ENCODE measurements at places on chromosomes 6 and 20. TPM values are rescaled to one million over a fixed set of nuclear protein-coding genes. Genes with fewer than 3 reads are reported as not detected.
A peak's percentile ranks its signal among the peaks of the same experiment; 100 is the strongest.

C20orf204 gene
- 0.67 TPM for total RNA-seq

KCNK16 gene
- not detected for total RNA-seq

HLA-DMB gene
- total RNA-seq: 0.18 TPM

GRCh38 chr6:169454204-169454871 lies 200.7 kb upstream of the THBS2 start:
- peak; percentile 42 for DNase-seq

DNA sequence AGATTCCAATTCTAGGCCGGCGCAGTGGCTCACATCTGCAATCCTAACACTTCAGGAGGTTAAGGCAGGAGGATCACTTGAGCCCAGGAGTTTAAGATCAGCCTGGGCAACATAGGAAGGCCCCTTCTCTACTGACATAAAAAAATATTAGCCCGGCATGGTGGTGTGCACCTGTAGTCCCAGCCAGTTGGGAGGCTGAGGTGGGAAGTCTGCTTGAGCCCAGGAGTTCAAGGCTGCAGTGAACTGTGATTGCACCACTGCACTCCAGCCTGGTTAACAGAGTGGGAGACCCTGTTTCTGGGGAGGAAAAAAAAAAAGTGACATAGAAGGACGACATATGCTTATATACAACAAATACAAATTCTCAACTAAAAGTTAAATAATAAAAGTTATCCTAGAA lies 30.9 kb downstream of the B4GALT5 start:
- no peak for DNase-seq

GRCh38 chr20:24574307-24574706 lies 104.9 kb downstream of the SYNDIG1 start:
- DNase-seq: no peak

GRCh38 chr6:168884646-168885086 lies 369.0 kb downstream of the THBS2 start:
- peak; percentile 70 for DNase-seq

- no peak for DNase-seq
Measured at GRCh38 chr20:46317685-46318177, 9.4 kb upstream of the CDH22 start.

GRCh38 chr6:99867026-99867425 lies 127.0 kb downstream of the MCHR2 start:
- no peak for DNase-seq

GRCh38 chr6:129672341-129672682 lies 37.7 kb downstream of the ARHGAP18 start:
- no peak for DNase-seq

OSER1 gene
- total RNA-seq: 19.0 TPM

CALHM4 gene
- not detected for total RNA-seq

DNA sequence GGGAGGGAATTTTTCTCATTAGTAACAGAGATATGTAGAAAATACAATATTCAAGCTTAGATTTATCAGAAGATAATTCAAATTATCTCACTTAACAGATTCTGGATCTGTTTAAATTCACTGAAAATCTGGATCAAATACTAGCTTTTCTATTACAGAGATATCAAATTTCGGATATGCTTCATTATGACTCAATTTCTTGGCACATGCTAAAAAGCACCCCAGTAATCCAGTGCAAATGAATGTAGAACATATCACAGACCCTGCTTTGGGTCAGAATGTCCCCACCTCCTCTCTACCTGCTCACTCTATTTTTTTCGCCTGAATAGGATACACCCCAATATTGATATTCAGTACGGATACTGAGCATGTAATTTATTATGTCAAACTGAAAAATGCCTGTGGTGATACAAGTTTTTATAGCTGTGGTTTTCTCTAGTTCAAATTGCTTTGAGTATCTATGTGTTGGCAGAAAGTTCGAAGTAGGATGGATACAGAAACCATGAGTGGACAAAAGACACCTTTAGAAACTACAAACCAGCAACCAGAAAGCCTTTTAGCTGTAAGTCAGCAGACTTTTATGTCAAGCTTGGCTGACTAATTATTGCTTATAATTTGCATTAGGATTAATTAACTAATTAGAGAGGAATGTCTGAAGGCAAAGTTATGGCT lies 290.0 kb downstream of the TFAP2B start:
- no peak for DNase-seq

DNA sequence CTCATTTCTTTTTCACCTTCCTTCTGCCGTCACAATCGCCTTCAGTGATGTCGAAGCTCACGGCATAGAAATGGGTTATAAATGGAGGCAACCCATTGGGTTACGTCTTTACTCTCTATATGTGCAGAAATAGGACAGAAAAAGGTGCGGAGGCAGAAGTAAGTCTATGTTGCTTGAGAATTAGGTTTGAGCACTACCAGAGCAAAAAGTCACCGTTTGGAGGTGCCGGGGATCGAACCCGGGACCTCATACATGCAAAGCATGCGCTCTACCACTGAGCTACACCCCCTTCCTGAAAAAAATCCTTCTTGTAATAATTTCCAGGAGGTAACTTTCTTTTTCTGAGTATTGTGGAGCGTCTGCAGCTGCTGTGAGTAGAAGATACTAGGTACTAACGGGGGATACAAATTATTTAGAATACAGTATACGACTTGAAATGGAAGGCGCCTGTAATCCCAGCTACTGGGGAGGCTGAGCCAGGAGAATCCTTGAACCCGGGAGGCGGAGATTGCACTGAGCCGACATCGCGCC lies 134.2 kb downstream of the TRIM27 start:
- peak; percentile 91 for DNase-seq

GRCh38 chr20:53399592-53400335 lies 193.9 kb downstream of the ZNF217 start:
- DNase-seq: no peak

COL12A1 gene
- total RNA-seq: 0.11 TPM

DNA sequence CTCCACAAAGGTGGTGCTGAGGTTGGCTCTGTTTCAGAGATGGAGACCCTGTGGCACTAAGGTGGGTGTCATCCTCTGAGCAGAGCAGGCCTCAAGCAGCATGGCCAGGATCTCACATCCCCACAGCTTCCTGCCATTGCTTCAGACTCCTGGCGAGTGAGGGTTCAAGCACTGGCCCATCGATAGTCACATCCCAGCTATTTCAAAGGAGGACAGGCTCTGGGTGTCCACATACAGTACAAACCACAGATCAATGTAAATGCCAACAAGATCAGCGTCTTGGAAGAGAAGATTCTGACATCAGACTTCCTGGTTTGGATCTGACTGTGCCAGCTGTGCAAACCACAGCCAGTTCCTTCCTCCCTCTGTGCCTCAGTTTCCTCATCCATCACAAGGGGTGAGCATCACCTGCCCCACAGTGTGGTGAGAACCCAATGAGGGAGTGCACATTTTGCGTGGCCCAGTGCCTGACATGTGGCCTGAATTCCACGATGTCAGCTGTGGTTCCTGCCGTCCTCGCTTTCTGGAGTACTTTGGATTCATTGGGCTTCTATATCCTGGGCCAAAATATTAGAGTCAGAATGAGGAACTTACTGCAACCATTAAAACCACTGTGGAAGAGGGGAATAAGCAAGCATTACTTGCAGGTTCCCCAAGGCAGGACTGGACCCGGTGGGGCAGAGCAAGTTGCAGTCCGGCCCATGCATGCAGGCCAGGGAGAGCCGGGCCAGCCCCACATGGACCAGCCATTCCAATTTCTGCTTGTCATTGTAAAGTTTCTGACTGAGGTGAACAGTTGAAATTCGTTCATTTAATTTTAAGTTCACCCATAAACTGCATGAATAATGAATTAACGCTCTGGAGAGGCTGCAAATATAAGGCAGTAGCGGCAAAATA lies 236.0 kb downstream of the TTLL2 start:
- no peak for DNase-seq

GRCh38 chr6:140980265-140980887 lies 1152.3 kb upstream of the GJE1 start:
- DNase-seq: no peak

DNA sequence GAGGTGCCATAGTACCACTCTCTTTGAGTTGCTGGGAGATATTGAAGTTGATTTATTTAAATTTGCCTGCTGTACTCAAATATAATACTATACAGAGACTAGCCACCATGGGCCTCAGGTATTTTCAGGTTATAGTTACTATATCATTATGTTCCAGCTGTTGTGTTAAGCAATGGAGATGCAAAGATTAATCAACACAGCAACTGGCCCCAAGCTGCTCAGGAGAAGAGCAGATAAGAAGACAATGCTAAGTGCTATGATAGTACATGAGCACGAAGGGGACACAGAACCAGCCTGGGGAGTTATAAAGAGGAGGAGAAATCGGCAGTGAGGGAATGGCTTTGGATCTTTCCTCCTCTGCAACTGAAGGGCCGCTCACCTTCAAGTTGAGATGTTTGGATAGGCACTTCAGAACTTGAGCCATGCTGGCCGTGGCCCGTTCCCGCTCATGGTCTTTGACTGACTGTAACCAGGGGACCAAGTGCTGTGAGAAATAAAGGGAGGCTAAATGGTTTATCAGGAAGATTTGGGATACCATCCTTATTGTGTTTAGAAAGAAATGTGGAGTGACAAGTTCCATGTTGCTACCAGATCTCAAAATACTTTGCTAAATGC lies 24.3 kb upstream of the RPN2 start:
- peak; percentile 76 for DNase-seq

- no peak for DNase-seq
Measured at GRCh38 chr6:110287462-110288341, 70.4 kb downstream of the METTL24 start.

FNDC11 gene
- 0.89 TPM for total RNA-seq

- no peak for DNase-seq
Measured at GRCh38 chr6:162710419-162710818, 17.1 kb downstream of the PRKN start.

- DNase-seq: no peak
Measured at GRCh38 chr20:36132802-36133211, 21.7 kb upstream of the EPB41L1 start.

- DNase-seq: no peak
Measured at GRCh38 chr6:132548746-132549463, 3.6 kb upstream of the TAAR8 start.

WFDC12 gene
- total RNA-seq: not detected

DNA sequence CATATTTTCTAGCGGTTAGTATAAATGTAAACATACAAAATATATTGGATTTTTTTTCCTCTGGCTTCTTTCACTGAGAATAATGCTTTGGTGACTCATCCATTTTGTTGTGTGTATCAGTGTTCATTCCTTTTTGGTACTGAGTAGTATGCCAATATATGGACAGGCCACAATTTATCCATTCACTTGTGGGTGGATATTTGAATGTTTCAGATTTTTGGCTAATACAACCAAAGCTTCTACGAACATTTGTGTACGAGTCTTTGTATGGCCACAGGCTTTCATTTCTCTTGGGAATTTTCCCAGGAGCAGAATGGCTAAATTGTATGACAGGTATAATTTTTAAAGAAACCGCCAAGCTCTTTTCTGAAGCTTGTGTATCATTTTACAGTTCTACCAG lies 677.5 kb downstream of the HDGFL1 start:
- DNase-seq: no peak

CYP39A1 gene
- total RNA-seq: not detected

DNA sequence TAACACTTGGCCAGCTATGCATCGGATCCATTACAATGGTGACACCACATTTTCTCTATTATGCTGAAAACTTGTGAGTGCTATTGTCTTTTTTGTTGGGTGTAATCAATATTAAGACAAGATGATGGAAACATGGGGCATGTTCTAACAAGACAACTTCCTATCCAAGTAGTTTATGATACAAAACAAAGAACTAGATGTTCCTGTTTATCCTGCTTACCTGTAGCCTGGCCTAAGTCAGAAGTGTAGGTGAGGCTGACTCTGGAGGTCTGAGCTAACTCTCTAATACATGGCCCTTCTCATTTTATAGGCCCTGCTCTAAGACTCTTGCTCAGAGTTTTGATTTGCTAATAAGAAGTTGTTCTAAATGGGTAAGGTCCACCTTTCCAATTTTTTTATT lies 242.4 kb upstream of the STXBP5 start:
- no peak for DNase-seq
